ENCODE measurements at places on chromosomes 11 and 22. TPM values are rescaled to one million over a fixed set of nuclear protein-coding genes. Genes with fewer than 3 reads are reported as not detected.

DNA sequence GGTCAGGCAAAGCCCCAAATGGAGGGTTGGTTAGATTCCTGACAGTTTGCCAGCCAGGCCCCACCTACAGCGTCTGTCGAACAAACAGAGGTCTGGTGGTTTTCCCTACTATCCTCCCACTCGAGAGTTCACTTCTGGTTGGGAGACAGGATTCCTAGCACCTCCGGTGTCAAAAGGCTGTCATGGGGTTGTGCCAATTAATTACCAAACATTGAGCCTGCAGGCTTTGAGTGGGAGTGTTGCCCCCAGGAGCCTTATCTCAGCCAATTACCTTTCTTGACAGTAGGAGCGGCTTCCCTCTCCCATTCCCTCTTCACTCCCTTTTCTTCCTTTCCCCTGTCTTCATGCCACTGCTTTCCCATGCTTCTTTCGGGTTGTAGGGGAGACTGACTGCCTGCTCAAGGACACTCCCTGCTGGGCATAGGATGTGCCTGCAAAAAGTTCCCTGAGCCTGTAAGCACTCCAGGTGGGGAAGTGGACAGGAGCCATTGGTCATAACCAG is 4.7 kb upstream of the TTC36 start:
- DNase-seq, result no peak

MIOX gene
- total RNA-seq, result 0.98 TPM

DNA sequence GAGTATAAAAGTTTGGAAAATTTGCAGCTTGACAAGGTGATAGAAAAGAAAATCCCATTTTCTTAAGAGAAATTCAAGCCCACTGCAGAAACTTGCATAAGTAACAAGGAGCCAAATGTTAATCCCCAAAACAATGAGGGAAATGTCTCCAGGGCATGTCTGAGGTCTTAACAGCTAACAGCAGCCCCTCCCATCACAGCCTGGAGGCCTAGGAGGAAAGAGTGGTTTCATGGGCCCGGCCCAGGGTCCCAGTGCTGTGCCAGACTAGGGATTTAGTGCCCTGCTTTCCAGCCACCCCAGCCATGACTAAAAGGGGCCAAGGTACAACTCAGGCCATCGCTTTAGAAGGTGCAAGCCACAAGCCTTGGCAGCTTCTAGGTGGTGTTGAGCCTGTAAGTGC is 123.7 kb upstream of the TRPC6 start:
- DNase-seq, result no peak

- DNase-seq, result no peak
Observed at GRCh38 chr22:22945195-22945594, 57.6 kb downstream of the IGLL5 start.

- no peak for DNase-seq
Observed at GRCh38 chr22:31394326-31394725, 5.1 kb upstream of the DRG1 start.

OR52I2 gene
- not detected for total RNA-seq
